ENCODE measurements at places on chromosomes 5 and 9. TPM values are rescaled to one million over a fixed set of nuclear protein-coding genes. Genes with fewer than 3 reads are reported as not detected.

DNA sequence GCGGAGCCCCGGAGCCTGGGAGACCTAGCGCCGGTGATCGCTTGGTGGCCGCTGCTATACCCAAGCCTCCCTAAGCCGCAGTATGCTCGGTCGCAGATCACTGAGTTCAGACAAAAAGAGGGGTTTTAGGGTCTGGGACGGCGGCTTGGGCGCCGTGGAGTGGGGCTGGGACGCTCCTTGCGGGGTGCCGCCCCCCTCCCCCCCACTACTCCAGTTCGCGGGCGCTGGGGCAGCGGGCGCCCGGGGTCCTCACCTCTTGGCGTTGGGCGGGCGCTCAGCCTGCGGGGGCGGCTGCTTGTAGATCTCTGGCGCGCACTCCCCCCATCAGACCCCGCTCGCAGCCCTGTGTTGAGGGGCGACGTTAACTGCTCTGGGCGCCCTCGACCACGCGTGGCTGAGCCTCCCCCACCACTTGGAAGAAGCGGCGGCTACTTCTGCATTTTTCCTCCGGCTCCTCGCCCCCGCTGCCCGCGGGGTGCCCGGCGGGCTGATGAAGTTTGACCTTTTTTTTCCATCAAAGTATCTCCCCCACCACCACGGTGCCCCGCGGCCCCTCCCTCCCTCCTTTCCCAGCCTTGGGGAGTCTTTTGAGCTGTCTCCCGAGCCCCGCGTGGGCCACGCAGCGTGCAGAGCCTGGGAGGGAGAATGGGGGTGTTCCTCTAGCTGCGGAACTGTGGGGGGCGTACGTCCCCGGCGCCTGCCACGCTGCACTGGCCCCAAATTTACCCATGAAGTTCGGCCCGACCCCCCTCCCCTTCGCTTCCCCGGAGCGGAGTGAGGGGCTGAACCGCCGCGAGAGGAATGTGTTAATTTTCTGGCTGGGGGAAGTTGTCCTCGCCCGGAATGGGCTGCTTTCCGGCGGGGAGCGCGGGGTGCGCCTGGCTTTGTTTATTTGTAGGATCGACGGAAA is 1.2 kb downstream of the CXXC5 start:
- no peak for DNase-seq

DNA sequence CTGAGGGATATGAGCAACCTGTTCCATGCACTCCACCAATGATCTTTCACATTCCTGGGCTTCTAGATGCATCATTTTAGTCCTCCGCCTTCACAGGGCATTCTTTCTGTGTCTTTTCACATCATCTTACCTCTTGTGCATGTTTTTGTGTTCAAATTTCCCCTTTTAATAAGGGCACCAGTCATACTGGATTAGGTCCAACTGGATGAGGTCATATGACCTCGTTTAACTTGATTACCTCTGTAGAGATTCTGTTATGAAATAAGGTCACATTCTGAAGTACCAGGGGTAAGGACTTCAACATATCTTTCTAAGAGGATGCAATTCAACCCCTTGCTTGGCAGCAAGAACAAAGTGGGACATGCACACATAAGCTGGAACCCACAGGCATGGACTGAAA is 335.3 kb upstream of the TLE4 start:
- DNase-seq: no peak

DNA sequence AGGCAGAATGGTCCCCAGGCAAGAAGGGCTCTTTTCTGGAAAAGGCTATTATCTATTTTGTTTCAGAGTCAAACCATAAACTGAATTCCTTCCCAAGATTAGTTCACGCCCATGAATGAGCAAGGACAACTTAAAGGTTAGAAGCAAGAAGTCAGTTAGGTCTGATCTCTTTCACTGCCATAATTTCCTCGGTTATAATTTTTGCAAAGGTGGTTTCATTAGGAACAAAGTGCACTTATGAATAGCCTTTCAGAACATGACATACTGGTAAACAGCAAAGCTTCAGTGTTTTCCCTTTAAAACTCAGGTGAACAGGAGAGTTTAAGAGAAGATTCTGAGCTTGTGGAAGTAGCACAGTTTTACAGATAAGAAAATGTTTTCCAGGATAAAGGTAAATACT is 177.9 kb downstream of the GDNF start:
- DNase-seq: no peak

TRPM6 gene
- total RNA-seq: not detected

SLC36A3 gene
- total RNA-seq: not detected

GPSM1 gene
- total RNA-seq: 63.0 TPM

DNA sequence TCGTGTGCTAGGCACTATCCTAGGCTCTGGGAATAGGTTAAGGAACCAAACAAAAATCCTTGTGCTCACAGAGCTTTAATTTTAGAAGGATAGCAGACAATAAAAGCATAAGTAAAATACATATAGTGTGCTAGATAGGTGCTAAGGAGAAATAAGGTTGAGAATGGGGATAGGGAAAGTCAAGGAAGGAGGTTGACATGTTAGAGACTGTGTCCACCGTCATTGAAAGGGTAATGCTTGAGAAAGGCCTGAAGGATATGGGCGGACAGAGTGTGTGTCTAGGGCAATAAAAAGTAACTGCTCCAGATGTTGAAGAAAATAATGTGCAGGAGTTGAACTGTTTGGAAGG is 482 bp upstream of the TDRD7 start:
- DNase-seq: no peak

- DNase-seq: no peak
Observed at GRCh38 chr5:69497006-69497520, 4.5 kb downstream of the OCLN start.

DNA sequence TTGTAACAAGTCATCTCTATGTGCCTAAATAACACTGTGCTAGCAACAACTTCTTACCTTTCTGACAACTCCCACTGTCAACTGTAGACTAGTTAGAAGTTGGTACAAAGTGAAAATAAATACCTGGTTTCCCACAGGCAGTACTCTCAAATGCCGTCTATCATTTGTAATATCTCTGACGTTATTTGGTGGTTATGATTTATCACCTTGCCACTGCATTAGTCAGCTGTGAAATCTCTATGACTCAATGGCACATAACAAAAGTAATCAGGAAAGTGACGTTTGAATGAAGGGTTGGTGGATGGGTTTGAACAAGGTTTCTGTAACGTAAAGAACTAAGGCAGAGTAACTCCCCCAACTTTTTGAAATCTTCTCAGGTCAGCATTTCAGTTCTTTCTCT is 592.3 kb downstream of the MAT2B start:
- peak; percentile 6 for DNase-seq

DNA sequence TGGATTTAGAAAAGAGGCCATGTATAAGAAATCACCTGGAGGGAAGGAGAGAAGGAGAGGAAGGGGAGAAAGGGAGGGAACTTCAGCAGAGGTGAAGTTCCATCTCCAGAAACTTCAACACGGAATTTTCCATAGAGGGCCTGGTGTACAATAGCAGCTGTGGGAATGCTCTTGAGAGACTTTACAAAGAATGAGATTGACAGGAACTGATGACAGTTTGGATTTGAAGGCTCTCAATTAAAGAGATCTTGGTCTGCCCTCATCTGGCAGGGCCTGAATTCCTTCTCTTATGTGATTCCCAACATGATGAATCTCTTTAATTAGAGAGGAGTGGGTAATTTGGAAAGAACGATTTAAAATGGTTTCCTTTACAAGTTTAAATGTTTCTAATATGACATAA is 143.5 kb downstream of the MLLT3 start:
- no peak for DNase-seq

DNA sequence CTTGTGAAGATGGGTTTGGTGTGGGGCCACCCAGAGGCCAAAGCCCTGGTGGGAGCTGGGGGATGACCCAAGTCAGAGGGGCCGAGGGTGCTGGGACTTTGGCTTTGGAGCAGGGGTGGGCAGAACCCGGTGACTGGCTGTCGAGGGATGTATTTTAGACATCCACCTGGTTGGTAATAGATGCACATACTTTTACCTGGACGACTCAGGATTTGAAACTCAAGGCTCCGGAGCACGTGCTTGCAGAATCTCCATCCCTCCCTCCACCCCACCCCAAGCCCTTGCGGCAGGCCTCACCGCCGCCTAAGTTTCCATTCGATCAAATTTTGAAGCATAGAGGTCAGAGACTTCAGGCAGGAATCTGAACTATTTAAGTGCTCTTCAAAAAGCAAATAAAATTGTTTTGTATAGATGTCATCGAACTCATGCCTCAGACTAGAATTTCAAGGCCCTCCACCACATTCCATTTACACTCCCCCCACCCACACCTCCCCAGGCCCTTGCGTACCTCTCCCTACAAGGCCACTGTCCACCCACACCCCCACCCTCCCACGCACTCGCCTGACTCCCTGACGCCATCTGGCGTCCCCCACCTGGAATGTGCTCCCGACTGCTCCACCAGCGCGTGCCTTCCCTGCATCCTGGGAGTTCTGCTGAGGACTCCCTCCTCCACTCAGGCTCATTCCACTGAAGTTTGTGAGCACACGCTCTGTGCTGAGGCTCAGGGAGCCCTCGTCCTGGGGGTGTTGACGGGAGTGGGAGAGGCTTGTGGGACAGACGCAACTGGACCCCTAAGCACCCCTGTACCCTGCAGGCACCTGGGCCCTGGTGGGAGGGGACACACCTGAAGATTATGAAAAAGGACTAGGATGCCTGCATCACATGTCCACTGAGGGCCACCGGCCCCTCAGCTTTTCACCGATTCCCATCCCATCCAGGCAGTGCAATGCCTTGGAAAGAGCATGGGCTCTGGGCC is 56.4 kb upstream of the RPL26L1 start:
- peak; percentile 99 for DNase-seq

DNA sequence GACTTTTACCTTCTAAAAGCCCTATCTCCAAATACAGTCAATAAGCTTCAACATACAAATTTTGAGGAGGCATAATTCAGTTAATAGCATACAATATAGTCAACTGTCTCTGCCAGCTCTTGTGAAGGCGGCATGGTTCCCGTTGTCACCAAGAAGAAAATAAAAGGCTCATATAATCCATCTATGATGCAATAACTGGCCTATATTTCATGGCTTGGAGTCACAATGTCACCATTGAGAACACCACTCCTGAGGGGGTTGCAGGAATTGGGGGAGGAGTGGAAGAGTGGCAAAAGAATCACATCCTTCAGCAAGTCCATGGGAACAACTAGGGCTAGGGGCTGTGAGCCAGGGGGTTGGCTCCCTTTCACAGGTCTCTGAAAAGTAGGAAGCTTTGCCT is 16.0 kb upstream of the ASTN2 start:
- DNase-seq: no peak

DNA sequence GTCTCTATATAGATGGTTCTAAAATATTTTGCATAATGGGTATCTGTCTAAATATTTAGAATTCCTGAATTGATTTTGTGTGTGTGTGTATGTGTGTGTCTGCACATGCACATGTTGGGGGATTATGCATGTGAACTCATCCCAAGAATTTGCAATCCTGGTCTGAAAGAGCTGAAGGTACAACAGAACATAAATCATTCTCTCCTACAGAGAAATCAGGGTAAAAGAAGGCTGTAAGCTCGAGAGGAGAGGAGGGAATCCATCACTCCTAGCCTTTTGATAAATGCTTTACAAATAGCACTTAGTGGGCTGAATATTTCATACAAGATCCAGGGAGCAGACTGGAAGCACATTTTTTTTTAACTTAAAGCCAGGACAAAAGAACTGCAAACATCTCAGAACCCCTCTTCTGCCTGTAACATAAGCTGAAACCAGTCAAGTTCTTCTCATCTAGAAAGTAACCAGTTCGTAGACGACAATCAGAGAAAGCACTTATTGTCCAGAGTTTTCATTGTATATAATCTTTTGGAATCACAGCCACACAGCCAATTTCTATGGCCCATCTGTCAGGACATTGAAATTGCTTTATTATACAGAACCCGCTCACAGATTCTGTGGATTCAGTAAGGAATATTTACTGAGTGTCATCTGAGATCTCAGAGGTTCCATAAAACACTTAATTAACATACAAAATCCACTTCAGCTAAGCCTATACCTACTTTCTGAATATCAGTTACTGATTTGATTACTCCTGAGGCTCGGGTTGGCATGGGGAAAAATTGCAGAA is 541.4 kb upstream of the ZNF462 start:
- no peak for DNase-seq
